ENCODE measurements at places on chromosomes 12 and 14. TPM values are rescaled to one million over a fixed set of nuclear protein-coding genes. Genes with fewer than 3 reads are reported as not detected.

PPP4R4 gene
- 0.28 TPM for total RNA-seq

FAM186B gene
- 0.31 TPM for total RNA-seq

MANSC1 gene
- 48.0 TPM for total RNA-seq

PROX2 gene
- not detected for total RNA-seq

CD27 gene
- 1.3 TPM for total RNA-seq

CFAP251 gene
- 0.34 TPM for total RNA-seq

RNASE3 gene
- not detected for total RNA-seq

KRT81 gene
- total RNA-seq, result not detected

PAX9 gene
- 0.24 TPM for total RNA-seq

M6PR gene
- total RNA-seq, result 96.1 TPM

PTHLH gene
- not detected for total RNA-seq

NUDT14 gene
- 56.8 TPM for total RNA-seq

TMED8 gene
- 7.4 TPM for total RNA-seq

SCN8A gene
- 9.2 TPM for total RNA-seq

LMNTD1 gene
- total RNA-seq, result not detected

PRB3 gene
- total RNA-seq, result not detected

HOXC11 gene
- not detected for total RNA-seq

TBX3 gene
- 5.6 TPM for total RNA-seq

OR11H7 gene
- total RNA-seq, result not detected

CCDC184 gene
- total RNA-seq, result 0.50 TPM

COCH gene
- 3.1 TPM for total RNA-seq

TAS2R43 gene
- total RNA-seq, result 0.42 TPM

TMCC3 gene
- 65.4 TPM for total RNA-seq

CYP27B1 gene
- total RNA-seq, result 1.7 TPM

WSCD2 gene
- total RNA-seq, result 0.46 TPM

FZD10 gene
- total RNA-seq, result 0.14 TPM

PRH2 gene
- not detected for total RNA-seq

GPX2 gene
- total RNA-seq, result 172 TPM

Data from left colon (tissue), 2 donors.